Uterus (tissue), 4 donors: ENCODE measurements at places on chromosomes 13 and 19.

- DNase-seq, result no peak
Observed at GRCh38 chr13:62194371-62194770, 778.7 kb upstream of the PCDH20 start.

- DNase-seq, result no peak
Observed at GRCh38 chr13:43569658-43570057, 217.1 kb downstream of the ENOX1 start.

DNA sequence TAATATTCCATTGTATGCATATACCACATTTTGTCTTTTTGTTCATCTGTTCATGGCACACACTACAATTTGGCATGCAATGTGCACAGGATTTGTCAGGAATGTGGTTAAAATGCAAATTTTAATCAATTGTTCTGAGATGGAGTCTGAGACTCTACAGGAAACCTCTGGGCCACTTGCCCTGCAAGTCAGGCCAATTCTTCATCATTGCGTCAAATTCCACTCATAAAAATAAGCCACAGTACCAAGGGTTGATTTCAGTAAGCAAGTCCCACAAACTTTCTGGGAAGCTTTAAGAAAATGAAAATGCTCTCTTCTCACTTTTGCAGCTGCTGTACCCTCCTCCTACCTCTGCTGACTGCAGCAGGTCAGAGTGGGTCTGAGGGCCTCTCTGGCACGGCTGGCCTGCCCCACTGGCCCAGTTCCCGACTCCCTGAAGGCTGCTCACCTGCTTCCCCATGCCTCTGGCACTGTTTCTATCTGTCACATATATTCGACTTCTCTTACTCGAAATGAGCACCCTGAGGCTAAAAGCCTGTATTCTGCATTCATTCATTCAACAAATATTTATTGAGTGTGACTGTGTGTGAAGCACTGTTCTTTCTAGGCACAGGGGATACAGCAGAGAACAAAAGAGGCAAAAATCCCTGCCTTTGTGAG is 83.8 kb upstream of the WASF3 start:
- no peak for DNase-seq

- no peak for DNase-seq
Observed at GRCh38 chr19:4712771-4713170, 10.9 kb downstream of the DPP9 start.

GRCh38 chr19:14187561-14187960 is 18.4 kb downstream of the ADGRL1 start:
- no peak for DNase-seq

DNA sequence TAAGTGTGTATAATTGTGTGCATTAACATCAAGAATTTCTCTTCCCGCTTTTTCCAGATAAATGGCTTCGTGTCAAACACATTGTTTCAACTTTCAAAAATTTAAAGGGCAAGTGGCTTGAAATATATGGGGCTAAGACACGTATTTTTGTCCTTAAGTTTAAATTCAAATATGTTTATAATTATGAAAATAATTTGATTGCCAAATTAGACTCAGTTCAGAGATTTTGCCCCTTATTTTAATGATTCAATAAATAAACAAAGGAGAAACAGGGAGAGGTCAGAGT is 1159.2 kb upstream of the MIR17HG start:
- DNase-seq, result no peak

GRCh38 chr13:73610799-73611592 is 523.2 kb downstream of the KLF12 start:
- DNase-seq, result no peak

DNA sequence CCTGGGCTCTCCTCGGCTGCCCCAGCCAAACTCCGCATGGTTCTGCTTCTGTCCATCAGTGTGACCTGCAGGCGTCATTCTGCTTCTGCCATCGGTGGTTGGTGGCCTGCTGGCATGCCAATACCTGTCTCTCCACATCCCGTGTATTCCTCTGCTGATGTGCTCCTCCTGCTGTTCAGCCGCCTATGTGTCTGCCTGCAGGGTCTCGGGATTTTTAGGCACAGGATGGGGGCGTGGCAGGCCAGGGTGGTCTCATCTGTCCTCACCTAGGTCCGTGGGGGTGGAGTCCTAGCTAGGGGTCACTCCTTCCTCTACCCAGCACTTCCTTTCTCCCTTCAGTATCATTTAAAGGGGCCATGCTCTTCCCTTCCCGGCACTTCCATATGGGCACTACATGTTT is 33.0 kb upstream of the SGCG start:
- no peak for DNase-seq

- DNase-seq, result no peak
Observed at GRCh38 chr13:44508562-44509077, 67.5 kb downstream of the TSC22D1 start.

GRCh38 chr13:31209172-31209840 is 9.5 kb downstream of the B3GLCT start:
- DNase-seq, result peak; percentile 70

DNA sequence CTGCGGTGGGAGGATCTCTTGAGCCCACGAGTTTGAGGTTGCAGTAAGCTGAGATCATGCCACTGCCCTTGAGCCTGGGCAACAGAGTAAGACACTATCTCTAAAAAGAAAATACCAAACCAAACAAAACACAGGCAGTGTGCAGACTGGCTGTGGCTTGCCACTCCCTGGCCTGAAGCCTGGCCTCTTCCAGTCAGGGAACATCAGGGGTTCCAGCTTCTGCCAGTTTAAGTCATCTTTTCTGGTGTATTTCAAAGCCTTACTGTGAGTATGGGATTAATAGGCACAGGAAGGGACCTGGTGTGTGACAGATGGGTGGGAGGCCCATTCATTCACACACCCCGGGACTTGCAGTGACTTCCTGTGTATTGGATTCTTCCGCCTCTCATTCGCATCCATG is 27.0 kb upstream of the F2RL3 start:
- no peak for DNase-seq

DNA sequence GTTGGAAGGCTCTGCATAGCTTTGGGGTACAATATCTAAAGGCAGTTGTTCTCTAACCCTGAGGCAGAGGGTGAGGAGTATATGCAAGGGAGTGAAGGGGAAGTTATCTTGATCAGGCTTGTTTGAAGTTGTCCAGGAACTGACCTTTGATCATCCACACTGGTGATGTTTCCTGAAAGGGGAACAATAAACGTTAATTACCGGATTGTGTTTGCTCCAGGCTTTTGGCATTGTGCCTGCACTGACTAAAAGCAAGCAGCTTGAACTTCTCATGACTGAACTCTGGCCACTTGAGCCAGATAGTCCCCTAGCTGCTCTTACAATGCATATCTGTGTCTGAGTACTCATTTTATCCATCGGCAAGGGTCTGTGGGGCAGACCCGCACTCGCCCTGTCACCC is 27.0 kb upstream of the ZNF726 start:
- no peak for DNase-seq

GRCh38 chr19:3132971-3133792 is 2.7 kb upstream of the GNA15 start:
- DNase-seq, result no peak

- DNase-seq, result no peak
Observed at GRCh38 chr19:11576227-11576626, 1.2 kb downstream of the ACP5 start.

GRCh38 chr13:50713523-50714248 is 129.8 kb downstream of the DLEU7 start:
- no peak for DNase-seq

DNA sequence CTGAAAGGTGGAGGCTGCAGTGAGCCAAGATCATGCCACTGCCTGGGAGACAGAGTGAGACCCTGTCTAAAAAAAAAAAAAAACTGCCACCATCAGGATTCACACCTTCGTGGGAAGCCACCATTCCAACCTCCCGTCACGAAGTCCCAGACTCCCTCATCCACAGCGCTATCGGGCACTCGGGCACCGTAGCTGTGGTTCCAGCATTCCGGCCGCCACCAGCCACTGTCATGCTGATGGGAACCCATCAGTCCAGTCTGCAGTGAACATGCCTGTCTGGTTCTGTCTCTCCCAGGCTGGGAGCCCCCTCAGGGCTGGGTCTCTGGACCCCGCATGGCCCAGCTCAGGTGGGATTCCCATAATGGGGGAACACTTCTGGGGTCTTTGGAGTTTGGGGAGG is 27.5 kb downstream of the TINCR start:
- no peak for DNase-seq

- no peak for DNase-seq
Observed at GRCh38 chr19:41302624-41303351, 7.2 kb upstream of the CCDC97 start.
